ENCODE measurements at places on chromosomes 5 and 9.

DNA sequence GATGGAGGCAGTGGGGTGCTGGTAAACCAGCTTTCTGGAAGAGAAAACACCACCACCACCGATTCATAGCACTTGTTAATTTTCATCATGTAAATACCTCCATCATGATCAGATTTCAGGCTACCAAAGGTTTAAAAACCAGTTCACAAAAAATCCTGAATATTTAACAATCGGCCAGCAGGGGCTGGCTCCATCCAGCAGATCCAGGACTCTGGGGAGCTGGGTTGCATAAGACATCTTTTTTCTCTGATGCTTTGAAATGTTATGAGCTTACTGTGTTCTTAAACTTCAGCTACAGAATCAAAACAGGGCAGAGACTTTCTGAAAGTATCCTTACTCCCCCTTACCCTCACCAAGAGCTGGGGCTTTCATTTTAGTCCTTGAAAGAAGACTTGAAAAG lies 14.6 kb upstream of the RNF183 start:
- DNase-seq: no peak

- DNase-seq: no peak
Measured at GRCh38 chr5:93902288-93902687, 160.9 kb upstream of the POU5F2 start.

GRCh38 chr5:43429016-43429415 lies 16.8 kb upstream of the CCL28 start:
- no peak for DNase-seq

GRCh38 chr9:107249131-107249533 lies 33.9 kb upstream of the RAD23B start:
- no peak for DNase-seq

DNA sequence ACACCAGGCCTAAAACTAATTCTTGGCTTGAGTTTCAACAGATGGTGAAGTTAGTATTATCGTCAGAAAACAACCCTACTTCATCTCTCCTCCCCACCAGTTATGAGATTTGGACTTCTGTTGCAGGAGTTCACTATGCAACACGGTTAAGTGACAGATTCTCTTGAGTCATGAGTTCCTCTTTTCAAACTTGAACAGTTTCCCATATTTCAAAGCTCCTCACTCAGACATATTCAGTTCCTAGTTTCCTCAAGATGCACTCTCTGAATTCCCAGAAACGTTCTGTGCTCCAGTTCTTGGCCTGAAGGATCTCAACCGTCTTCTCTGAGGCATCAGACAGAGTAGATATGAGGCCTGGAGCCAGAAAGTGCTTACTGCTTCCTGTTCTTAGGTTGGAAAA lies 7.3 kb upstream of the PTGER4 start:
- no peak for DNase-seq

- no peak for DNase-seq
Measured at GRCh38 chr9:107685901-107686300, 196.3 kb upstream of the KLF4 start.

- DNase-seq: no peak
Measured at GRCh38 chr5:44835693-44836092, 26.9 kb downstream of the MRPS30 start.

DNA sequence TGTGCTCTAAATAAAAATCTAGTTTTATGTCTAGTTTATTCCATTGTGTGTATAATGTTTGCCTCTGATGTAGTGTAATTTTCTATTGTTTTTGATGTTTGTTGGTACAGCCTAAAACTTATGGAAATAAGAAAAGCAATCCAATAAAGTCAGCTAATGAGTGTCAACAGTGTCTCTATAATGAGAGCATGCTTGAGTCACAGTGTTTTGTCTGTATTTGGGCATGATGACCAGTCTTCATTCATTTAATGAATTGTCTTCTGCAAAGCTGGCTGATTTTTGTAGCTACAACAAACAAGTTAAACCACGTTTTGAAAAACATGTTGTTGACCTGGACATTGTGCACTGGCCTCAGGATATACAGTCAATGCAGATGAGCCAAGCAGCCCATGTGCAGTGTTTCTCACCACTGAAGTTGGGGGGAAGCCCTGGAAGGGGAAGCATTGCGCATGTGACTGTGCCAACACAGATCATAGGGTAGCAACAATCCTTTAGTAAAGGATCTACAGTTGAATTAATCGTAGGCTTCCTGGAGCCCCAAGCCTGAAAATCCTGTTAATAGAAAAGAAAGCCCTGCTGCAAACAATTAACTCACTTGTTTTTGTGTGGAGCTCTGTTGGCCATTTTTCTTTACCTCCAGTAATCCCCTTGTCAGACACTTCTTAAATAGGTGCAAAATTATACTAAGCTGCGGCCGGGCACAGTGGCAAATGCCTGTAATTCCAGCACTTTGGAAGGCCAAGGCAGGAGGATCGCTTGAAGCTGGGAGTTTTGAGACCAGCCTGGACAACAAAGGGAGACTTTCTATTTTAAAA lies 88.0 kb downstream of the INIP start:
- DNase-seq: no peak

- DNase-seq: no peak
Measured at GRCh38 chr5:102853680-102854079, 98.6 kb downstream of the PAM start.

DNA sequence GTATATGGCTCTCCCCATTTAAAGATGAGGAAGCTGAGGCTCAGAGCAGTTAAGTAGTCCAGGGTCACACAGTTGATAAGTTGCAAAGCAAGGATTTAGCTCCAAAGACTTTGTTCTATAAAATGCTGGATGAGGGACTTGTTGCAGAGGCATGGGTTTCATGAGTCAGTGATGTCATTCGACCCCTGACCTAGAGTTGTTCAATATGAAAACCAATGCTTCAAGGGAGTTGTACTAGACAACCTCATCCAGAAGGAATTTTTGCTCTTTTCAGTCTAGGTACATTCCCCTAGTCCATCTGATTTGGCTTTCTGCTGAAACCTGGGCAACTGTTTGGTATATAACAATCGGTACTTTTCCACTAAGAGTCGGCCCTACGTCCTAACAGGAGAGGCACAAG lies 550.4 kb downstream of the EBF1 start:
- DNase-seq: no peak

DNA sequence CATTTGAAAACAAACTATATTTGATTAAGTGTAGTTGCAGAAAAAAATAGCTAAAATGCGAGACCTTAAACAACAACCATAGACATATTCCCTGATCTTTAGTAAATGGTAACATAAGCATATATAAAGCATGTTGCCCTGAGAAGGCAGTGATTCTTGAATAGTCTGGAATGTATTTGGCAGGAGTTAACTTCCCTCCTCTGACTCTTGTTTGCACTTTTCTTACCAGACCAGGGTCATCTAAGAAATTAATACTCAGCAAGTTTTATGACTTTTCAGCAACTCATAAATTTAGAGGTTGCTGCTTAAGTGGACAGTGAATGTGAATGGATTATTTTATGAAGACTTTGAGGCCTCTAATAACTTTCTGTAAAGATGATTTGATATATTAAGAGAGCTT lies 55.3 kb upstream of the NUDT12 start:
- DNase-seq: no peak

- DNase-seq: no peak
Measured at GRCh38 chr5:158560170-158560569, 539.5 kb downstream of the EBF1 start.

- no peak for DNase-seq
Measured at GRCh38 chr9:136693490-136694162, 6.4 kb upstream of the AGPAT2 start.

GRCh38 chr9:76799473-76799872 lies 35.2 kb downstream of the PCA3 start:
- no peak for DNase-seq
